Stimulated activated CD8-positive, alpha-beta memory T cell treated with anti-CD3 and anti-CD28 coated beads, Interleukin-2, amount 100 ng/mL, for 1 hour (primary cell): ENCODE measurements at places on chromosomes 4 and X.

- no peak for DNase-seq
Measured at GRCh38 chr4:144556636-144557035, 89.3 kb upstream of the HHIP start.

DNA sequence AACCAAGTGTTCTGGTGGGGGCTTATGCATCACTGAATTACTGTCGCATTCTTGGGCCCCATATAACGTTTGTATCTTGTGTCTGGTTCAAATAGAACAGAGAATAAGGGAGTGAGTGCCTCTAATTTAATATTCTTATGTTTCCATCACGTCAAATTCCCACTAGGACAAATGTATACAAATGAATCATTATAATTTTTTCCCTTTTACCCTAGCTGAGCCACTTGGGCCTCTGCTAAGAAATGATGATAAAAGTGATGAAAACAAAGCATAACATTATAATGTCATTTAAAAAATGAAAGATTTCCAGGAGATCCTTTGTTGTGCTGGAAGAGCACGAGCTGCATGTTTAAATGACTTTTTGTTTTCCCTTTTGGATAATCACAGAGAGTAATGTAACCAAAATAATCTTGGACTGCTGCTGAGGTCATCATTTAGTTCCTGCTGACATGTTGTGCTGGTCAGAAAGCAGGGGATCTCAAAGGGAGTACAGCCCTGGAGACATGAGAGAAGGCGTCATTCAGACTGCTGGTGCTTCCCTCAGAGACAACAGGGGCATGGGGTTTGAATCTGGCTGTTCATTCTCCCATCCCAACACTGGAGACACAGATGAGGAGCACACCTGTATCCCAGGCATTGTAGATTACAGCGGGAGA, 105.1 kb upstream of the SCOC start:
- DNase-seq, result no peak

DNA sequence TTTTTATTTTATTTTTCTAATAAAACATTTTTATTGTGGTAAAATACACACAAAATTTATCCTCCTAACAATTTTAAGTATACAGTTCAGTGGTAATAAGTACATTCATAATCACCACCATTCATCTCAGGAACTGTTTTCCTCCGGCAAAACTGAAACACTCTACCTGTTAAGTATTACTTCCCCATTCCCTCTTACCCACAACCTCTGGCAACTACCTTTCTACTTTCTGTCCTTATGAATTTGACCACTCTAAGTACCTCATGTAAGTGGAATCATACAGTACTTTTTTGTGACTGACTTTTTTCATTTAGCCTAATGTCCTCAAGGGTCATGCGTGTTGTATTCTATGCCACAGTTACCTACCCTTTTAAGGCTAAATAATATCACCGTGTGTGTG, 21.1 kb upstream of the HSFX4 start:
- no peak for DNase-seq

DNA sequence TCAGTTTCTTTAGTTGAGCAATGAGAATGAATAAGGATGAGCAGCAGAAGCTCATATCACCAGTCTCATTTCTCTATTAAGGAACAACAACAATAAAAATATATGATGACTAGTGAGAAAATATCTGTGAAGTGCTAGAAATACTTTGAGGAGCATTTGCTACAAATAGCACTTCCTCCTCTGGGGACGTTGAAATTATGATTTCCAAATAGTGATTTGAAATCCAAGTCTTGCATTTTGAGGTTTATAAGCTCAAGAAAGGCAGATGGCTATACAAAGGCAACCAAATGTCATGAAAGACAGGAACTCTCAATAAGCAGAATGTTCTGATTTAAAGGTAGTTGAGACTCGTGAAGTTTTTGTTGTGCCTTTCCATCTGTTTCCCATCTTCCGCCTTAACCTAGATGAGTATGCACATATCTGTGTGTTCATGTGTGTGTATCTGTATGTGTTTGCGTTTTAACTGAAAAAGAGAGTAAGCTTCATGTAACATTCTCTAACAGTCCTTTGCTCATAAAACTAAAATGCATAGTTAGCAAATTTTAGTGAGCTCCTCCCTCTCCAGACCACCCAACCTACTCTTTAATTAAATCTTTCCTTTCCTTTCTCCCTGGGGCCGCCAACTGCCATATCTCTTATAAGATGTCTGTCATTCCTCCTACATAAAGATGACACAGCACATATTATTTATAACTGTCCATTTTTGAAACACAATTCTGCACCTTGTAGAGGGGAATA, 222.6 kb upstream of the RASGEF1B start:
- DNase-seq, result no peak

- no peak for DNase-seq
Measured at GRCh38 chrX:30816079-30816478, 73.0 kb downstream of the TAB3 start.

- DNase-seq, result no peak
Measured at GRCh38 chr4:182143086-182143821, 99.9 kb upstream of the TENM3 start.

DNA sequence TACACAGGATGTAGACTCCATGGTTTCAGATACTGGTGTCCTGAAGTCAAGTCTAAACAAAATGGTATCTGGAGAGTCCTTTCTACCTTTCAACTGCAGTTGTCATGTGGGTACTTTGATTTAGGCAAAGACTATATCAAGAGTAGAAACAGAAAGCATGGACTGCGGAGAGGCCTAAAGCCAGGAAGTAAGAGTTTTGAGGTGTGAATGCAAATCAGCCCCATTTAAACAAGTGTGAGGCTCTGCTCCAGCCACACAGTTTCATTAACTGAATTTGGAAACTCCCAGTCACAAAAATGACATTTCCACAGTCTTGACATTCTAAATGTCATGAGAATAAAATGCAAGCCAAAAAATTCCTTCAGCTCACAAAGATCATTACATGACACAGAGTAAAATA, 87.2 kb upstream of the MCF2 start:
- no peak for DNase-seq

DNA sequence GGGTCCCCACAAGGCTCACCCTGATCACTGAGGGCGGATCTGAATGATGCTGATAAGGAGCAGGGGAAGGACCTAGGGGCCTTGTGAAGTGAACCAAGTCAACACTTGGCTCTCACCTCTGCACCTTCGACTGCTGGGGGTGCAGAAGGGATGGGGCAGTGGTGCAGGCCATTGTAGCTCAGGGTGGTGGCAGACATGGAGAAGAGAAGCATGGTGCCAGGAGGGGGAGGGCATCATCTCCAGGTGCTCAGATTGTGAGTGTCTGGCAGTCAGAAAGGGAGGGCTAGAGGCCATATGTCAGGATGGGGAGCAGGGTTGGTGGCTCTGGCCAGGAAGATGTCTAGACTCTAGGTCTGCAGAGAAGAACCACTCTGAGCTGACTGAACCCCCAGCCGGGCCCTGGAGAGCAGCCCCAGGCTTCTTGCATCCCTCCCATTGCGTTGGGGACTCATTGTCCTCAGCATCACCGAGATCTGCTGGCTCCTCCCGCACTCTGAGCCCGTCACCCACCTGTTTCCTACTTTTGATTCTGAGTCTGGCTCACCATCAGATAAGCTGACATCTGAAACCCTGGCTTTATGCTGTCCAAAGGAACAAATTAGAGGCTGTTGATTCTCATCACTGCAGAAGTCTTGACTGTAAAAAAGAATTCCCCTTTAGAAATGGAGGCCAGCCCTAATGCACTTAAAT, 3.8 kb downstream of the APLN start:
- no peak for DNase-seq

GRCh38 chr4:127400731-127401346, 231.9 kb upstream of the INTU start:
- DNase-seq, result no peak

DNA sequence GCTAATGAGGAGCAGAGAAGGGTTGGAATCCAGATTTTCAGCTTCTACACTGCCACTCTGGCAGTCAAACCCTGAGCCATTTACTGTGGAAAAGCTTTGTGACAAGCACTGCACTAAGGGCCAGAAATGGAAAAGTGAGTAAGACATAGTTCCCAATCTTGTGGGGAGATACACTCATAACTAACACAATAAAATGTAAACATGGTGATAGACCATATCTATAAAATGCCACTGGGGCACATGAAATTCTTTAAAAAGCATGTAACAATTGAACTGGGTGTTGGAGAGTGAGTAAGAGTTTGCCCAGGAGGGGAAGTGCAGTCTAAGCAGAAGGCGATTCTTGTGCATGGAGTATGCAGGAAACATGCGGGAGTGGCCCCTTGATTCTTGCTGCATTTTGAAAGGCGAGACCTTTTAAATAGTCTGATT, 32.0 kb upstream of the ANXA5 start:
- DNase-seq, result no peak

DNA sequence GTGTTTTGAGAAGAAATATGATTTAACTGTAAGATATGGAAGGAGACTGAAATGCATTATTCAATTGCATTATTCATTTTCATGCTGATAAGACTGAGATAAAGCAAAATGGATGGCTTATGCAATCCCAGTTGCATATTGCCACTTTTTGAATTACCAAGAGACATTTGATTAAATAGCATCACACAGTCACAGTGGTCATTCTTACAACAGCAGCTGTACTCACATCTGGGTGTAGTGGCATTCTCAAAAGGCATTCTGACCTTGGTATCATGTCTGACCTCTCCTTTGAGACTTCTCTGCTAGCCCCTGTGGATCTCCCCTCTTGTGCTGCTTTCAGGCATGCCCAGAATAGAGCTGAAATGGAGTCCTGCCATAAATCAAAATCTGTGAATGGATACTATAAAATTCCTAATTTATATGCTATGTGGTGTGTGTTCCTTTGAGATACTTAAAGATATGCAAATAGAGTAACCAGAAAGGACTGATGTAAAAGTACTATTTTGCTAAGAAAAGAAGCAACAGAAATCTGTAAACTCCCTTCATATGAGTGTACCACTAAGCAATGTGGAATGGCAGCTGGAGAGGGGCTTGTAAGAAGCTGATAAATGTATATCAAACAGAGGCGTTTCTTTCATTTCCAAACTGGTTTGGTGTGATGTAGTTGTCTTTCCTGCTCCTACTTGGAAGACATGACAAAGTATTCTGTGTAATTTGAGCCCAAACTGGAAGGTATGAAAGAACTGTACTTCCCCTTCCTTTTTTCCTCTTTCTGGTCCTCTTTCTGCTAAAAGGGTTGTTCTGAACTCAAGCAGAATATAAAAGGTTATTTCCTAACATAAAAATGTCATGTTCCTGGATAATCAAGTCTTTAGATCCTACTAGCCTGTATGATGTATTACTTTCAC, 25.4 kb upstream of the METAP1 start:
- no peak for DNase-seq

GRCh38 chrX:30538271-30538670, 39.3 kb downstream of the TASL start:
- DNase-seq, result no peak

GRCh38 chrX:46758956-46759644, at the start of gene SLC9A7:
SLC9A7 (minus strand) TSS chrX:46759118; CDS start chrX:46759029, 89 bp downstream.
- DNase-seq, result peak; percentile 49

DNA sequence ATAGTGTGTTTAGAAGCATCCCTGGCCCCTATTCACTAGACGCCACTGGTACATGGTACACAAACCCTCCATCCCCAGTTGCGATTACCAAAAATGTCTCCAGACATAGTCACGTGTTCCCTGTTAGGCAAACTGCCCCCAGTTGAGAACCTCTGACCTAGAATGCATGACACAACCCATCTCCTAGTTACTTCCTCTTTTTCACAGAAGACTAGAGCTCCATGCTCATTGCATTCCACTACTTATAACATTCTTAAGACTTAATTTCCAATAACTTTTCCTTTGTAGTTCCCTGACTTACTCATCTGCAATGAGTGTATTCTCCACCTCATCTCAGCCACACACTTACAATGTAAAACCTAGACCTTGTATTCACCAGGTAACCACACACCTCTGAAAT, 68.6 kb downstream of the PRSS12 start:
- no peak for DNase-seq

GRCh38 chr4:142265536-142265935, 580.6 kb downstream of the INPP4B start:
- no peak for DNase-seq

- no peak for DNase-seq
Measured at GRCh38 chr4:79780129-79780528, 292.9 kb downstream of the ANTXR2 start.

DNA sequence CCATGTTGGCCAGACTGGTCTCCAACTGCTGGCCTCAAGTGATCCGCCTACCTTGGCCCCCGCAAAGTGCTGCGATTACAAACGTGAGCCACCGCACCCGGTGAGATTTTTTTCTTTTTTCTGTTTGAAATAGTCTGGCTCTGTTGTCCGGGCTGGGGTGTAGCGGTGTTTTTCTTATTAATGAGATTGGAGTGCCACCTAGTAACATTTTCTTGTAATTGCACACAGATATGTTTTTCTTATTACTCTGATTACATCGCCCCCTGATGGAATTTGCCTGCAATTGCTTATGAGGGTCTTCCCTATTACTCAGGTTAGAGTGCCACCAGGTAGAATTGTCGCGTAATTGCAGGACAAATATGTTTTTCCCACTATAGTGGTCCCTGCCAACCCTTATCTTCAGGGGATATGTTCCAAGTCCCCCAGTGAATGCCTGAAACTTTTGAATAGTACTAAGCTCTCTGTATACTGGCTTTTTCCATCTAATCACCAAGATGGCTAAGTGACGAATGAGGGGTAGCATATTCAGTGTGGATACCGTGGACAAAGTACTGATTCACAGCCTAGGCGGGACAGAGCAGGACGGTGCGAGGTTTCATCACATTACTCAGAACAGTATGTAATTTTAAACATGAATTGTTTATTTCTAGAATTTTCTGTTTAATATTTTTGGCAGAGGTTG, 8.6 kb upstream of the PDHA1 start:
- DNase-seq, result no peak

GRCh38 chr4:182600856-182601255, 316.3 kb downstream of the DCTD start:
- no peak for DNase-seq

GRCh38 chrX:104863466-104863865, 297.5 kb downstream of the IL1RAPL2 start:
- DNase-seq, result no peak

GRCh38 chrX:74292808-74293123, 11.2 kb upstream of the ZCCHC13 start:
- no peak for DNase-seq

DNA sequence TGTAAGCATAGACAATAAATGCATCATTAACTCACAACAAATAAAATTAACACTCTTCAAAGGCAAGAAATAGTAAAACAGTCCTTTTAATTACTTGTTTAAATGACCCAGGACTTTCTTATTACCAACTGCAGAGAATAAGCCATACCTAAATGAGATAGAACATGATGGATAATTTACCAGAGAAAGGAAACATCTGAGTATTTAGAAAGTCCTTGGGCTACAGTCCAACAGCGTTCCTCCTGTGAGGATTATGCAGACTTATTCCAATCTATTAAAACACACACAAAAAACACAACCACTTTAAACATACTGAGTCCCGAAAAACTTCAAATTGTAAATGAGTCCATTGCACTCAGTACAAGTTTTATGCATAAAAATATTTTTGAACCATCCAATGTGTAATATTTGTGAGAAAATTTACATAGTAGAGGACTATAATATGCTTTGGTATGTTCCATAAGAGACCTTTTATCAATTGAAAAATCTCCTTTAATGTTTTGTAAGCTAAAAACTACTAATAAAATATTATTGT, 129.2 kb downstream of the NR3C2 start:
- no peak for DNase-seq
